ENCODE measurements at places on chromosomes 13 and 19.

GRCh38 chr13:53612200-53612599 lies 583.6 kb downstream of the OLFM4 start:
- DNase-seq = no peak

GRCh38 chr19:21947775-21948174 lies 63.0 kb downstream of the ZNF208 start:
- peak; percentile 20 for DNase-seq

DNA sequence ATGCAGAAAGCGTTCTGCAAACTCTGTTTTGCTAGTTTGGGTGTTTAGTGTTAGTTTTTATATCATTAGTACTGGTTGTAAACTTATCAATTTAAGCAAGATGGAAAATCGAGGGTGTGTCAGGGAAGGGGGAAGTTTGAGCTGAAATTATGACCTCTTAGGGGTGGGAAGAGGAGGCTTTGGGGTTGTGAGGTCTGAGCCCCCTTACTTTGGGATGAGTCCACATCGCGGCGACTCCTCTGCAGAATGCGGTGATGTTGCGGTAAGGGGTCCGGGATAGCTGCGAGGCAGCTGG lies 743 bp upstream of the NDUFS7 start:
- peak; percentile 79 for DNase-seq

- DNase-seq = peak; percentile 24
Observed at GRCh38 chr19:4636151-4636717, 3.1 kb upstream of the TNFAIP8L1 start.

DNA sequence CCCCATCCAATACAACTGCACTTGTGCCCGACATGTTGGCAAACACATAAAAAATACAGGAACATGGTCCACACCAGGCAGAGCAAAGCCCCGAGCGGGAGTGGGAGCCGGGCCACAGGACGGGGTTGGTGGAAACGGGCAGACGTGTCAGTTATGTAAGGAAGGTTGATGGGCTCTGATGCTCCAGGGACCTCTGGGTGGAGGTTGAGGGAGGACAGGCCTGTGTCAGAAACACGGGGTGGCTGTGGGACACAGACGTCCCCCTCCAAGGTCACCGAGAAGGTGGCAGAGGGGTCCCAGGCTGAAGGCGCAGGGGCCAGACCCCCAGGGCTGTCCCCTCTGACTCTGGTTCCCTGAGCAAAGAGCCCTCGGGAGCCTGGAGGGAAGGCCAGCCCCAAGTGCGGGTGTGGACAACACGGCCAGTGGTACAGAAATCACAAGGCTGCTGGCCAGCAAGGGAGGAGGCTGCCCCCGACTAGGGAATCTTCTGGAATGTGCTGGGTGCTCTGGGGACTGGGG lies 31.4 kb upstream of the C13orf46 start:
- no peak for DNase-seq

DNA sequence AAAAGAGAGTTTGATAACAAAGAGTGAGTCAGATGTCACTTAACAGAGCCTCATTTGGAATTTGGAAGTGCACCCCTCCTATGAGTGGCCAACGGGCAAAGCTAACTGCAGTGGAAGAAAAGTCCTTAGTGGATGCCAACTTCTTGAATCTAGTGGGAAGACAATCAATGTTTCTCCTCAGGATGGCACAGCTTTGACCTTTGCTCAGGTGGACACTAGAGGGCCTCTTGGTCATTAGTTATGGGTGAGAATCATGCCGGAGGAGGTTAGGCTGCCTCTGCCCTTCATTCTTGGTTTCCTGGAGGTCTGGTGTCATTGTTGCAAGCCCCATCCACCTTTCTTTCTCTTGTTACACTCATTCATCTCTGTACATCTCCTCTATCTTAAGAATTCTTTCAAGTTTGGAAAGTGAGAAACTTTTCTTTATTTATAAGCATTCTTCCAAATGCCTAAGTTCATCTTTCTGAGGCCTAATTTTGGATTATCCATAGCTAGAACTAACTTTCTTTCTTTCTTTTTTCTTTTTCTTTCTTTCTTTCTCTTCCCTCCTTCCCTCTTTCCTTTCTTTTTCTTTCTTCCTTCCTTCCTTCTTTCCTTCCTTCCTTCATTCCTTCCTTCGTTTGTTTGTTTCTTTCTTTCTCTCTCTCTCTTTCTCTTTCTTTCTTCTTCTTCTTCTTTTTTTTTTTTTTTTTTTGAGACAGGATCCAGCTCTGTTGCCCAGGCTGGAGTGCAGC lies 327.2 kb upstream of the TSHZ3 start:
- DNase-seq = no peak

GRCh38 chr13:71303144-71303543 lies 563.9 kb downstream of the DACH1 start:
- DNase-seq = no peak

GRCh38 chr13:37417060-37417441 lies 181.5 kb downstream of the POSTN start:
- peak; percentile 83 for DNase-seq

Measured in iris pigment epithelial cell (primary cell).